Fibroblast of lung (primary cell): ENCODE measurements at places on chromosomes 16 and 17.
A peak's percentile ranks its signal among the peaks of the same experiment; 100 is the strongest.

GRCh38 chr16:17555176-17555575, 84.4 kb upstream of the XYLT1 start:
- peak; percentile 95 for DNase-seq

DNA sequence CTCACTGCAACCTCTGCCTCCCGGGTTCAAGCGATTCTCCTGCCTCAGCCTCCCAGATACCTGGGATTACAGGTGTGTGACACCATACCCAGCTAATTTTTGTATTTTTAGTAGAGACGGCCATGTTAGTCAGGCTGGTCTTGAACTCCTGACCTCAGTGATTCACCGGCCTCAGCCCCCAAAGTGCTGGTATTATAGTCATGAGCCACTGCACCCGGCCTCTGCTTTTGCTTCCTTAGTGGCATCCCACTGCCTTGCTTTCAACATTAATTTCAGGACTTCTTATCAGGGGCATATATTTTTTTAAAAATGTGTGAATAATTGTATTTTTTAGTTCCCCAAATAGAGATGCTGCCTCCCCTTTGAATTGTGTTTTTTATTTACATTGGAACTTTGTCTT, 98.8 kb downstream of the SYCE1L start:
- DNase-seq, result no peak

- peak; percentile 36 for DNase-seq
Measured at GRCh38 chr16:73298562-73298961, 250.6 kb upstream of the ZFHX3 start.

- no peak for DNase-seq
Measured at GRCh38 chr17:49450181-49450580, 35.5 kb upstream of the PHB1 start.

DNA sequence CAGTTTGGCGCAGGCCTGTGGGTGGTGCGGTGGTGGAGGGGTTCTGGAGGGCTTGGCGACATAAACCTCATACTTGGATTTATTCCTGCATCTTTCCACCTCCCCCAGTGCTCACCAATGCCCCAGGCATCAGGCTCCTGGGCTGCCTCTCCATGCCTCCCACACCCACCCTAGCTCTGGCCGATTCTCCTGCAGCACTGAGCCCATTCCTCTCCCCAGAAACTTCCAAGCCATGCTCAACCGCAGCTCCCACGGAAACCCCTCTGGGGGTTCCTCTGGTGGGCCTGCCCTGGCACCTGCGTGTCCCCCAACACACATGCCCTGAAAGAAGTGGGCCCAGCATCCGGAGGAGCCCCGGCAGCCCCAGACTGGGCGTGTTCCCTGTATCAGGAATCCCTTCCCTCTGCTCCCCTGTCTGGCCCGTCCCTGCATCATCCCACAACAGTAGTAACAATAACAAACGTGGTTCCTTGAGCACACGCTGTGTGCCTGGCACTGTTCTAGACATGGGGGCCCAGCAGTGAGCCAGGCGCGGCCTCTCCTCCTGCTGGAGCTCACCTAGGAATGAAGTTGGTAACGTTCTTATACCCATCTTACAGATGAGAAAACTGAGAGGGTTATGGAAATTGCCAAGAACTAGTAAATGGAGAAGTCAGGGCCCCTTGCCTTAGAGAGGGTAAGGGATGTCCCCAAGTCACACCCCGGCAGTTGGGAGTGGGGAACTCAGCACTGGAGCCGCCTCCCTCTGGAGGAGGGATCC, 2.3 kb downstream of the PRSS21 start:
- no peak for DNase-seq

GRCh38 chr16:278863-279366, 1.5 kb upstream of the ARHGDIG start:
- DNase-seq, result peak; percentile 51

DNA sequence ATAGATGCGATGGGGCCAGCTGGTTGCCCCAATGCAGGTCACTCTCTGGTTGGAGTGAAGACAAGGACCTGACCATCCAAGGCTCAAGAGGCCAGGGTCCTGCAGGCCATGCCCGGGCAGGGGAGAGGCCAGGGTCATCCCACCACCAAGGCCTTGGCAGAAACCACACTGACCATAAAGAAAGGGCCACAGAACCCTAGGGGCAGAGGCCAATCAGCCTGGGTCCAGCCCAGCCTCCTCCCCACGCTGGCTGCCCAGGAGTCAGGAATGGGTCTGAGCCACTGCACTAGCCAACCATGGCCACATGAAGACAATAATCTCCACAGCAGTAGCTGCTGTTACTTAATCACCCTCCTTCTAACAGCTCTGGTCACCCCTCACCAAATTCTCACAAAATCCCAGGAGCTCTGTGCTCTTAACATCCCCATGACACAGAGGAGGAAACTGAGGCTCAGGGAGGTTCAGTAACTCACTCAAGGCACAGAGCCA, 10.2 kb upstream of the BCAR1 start:
- DNase-seq, result no peak

DNA sequence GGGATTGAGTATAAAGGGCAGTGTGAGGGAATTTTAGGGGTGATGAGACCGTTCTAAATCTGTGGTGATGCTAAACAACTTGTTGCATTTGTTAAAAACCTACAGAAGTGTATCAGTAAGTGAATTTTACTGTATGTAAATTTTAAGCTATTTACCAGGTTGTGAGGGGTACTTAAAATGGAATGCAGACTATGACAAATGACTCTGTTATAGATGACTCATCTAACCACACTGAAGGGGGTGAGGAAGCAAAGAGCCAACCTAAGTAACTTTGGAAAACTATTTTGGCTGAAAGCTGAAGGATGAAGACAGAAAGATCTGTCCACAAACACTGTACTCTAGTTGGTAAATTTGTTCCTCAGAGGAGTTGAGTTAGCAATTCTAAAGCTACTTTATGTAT, 5.3 kb upstream of the MKS1 start:
- peak; percentile 85 for DNase-seq

GRCh38 chr16:26275021-26275590, 583.3 kb downstream of the HS3ST4 start:
- no peak for DNase-seq

GRCh38 chr16:83706394-83706793, 101.4 kb upstream of the HSBP1 start:
- peak; percentile 87 for DNase-seq

DNA sequence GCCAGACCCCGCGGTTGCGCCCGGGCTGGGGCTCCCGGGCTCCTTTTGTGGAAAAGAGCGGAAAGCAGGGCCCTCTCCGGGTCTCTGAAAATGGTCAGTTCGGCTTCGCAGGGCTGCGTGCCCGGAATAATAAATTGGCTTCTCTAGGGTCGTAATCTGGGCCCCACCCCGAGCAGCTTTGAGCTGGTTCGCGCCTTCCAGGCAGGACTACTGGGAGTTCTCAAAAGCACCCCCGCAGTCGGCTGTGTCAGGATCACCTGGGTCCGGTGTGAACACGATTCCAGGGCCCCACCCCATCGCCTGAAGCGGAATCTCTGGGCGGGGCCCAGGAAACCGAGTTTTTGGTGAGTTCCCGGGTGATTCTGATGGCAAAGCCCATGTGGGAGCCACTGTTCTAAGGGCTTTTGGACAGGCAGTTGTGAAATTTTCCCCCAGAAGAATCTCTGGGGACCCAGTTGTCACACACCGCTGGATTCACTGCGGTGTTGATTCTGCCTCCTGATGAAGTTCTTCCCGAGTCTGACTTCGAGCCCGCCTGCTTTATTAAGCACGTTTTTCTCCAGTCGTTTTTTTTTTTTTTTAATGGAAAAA, 77.0 kb downstream of the MRC2 start:
- peak; percentile 51 for DNase-seq

- DNase-seq, result no peak
Measured at GRCh38 chr17:1571341-1571704, 8.7 kb upstream of the PITPNA start.

DNA sequence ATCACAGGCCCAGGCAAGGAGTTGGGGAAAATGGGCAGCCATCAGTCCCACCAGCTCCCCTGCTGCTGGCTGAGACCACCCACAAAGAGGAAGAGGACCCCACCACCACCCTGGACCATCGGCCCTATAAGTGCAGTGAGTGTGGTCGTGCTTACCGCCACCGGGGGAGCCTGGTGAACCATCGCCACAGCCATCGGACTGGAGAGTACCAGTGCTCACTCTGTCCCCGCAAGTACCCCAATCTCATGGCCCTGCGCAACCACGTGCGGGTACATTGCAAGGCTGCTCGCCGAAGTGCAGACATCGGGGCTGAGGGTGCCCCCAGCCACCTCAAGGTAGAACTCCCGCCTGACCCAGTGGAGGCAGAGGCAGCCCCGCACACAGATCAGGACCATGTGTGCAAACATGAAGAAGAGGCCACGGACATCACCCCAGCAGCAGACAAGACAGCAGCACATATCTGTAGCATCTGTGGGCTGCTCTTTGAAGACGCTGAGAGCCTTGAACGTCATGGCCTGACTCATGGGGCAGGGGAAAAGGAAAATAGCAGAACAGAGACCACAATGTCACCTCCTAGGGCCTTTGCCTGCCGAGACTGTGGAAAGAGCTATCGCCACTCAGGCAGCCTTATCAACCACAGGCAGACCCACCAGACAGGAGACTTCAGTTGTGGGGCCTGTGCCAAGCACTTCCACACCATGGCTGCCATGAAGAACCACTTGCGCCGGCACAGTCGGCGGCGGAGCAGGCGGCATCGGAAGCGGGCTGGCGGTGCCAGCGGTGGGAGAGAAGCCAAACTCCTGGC, 3.6 kb downstream of the ZNF646 start:
- no peak for DNase-seq

DNA sequence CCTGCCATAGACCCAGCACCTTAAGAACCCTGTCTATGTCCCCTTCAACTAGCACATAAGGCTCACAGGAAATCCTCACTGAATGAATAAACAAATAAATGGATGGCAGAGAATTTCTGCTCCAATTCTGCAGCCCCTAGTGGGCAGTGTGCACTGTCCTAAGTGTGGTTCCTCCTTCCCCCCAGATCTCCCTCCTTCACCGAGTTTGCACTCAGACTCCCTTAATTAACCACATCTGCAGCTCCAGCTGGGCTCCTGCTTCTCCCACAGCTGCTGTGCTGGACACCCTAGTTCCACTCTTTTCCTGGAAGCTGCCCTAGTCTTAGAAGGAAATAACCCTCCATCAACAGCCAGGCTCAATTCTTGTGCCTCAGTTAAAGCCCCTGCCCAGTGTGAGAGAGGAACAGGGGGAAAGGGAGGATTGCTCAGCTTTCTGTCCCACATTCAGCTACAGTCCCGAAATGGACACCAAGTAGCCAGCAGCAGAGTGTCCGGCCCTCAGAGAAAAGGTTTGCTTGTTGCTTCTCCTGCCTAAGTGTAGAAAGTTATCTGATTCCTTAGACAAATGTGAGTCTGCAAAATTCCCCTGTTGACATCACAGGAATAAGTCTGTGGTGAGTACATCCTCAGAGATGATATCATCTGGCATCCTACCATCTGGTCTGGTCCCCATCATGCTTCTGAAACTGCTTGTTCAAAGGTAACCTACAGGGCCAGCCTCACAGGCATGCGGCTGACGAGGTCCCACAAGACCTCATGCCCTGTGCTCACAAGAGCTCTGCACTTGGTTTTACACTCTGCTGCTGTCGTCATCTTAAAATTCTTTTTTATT, 12.3 kb downstream of the LRRC3C start:
- peak; percentile 73 for DNase-seq

DNA sequence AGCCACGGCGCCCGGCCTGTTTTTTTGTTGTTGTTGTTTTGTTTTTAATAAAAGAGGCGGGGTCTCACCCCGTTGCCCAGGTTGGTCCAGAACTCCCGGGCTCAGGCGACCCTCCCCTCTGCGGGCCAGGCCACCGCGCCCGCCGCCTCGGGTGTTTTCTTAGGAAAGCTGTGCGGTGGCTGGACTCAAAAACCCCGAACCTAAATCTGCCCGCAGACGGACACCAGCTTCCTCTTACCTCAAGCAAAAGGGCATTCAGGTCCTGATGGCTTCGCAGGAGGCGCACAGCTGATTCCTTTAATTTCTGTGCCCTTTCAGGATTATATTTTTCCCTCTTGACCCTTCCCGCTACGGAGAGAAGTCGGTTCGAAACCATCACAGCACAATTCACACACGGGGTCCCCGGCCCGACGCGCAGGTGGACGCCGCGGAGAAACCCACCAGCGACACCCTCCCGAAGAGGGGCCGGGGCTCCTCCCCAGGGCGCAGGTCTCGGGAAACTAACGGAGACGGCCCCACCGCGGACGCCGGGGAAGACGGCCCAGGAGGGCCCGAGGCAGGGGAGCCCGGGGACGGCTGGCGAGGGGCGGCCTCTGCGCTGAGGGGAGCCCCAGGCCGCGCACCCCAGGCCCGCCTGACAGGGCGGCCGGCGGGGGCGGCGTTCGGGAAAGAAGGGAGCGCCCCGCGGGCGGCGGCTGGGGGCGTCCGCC, 653 bp downstream of the FANCA start:
- no peak for DNase-seq

DNA sequence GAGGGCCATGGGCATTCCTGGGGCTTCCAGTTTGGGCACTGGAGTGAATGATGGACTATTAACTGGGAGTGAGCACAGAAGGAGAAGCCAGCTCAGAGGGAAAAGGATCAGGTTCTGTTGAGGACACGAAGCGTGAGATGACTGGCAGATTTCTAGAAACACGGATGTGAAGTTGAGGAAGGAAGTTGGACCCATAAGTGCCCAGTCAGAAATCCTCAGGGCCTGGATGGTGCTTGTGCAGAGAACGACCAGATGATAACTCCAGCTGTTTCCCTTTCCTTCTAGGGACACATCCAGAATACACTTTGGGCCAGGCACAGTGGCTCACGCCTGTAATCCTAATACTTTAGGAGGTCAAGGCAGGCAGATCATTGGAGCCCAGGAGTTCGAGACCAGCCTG, 23.3 kb upstream of the ANKRD40CL start:
- DNase-seq, result no peak

DNA sequence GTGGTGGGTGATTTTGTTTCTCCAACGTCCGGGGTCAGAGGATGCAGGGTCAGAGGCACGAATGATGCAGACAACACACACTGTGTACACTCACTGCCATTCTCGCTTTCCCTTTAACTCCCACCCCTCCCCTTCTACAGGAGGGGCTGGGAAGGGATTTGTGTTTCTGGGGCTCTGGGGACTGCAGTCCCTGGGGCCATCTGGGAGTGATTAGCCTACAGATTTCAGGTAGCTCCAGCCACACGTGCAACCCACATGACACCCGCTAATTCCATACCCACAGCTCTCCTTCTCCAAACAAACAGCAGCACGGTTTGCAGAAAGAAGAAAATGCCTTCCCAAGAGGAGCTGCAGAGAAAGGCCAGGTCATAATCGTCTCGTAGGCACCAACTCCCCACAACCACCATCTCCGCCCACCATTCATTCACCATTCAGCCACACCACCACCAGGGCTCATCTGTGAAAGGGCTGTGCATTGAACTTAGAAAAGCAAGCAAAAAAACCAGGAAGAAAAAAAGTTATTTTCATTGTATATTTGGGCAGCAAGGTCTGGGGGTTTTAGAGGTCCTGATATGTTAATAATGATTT, 9.4 kb upstream of the SOX9 start:
- no peak for DNase-seq

DNA sequence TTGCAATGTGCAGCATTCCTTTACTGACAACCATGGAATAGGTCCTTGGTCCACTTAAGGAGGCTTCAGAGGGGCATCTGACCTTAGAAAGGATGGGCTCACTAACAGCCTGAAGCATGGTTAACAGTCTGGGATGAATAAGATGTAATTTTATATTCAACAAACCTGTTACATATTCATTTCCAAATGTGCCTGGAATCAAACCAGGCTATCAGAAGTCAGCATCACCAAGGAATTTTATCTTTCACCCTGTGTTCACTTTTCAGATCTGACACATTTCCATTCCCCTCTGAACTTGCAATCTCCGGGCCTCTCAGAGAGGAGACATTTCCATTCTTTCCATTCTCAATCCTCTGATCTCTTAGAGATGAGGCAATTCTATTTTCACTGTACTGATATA, 62.4 kb downstream of the SNX11 start:
- no peak for DNase-seq

GRCh38 chr16:89360760-89361435, 129.5 kb downstream of the ANKRD11 start:
- DNase-seq, result no peak
